ENCODE measurements at places on chromosomes 16 and 17. TPM values are rescaled to one million over a fixed set of nuclear protein-coding genes. Genes with fewer than 3 reads are reported as not detected.

DNA sequence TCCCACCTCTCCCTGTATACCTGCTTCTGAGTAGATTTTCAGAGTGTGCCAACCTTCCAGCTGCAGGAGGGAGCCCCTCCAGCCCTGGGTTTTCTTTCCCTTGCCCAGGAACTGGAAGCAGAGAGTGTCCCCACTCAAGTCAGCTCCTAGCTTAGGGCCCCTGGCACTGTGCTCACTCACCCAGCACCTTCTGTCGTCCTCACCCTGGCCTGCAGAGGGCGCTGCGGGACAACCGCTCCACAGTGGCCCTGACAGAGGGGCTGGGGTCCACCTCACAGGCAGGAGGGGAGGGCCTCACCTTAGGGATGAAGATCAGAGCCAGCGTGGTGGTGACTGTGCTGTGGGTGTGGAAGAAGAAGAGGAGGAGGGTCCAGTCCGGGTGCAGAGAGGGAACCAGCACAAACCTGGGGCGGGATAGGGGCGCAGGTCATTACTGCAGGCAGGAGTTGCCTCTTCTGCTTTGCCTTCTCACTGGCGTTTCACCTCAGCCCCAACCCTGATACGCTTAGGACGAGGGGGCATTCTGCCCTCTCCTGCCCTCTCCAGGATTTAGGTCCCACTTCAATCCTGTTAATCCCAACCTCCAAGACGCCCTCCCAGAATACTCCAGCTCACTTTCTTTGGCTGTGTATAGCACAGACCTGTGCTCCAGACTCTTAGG is 10.0 kb downstream of the GPR179 start:
- DNase-seq: peak; percentile 66

DNA sequence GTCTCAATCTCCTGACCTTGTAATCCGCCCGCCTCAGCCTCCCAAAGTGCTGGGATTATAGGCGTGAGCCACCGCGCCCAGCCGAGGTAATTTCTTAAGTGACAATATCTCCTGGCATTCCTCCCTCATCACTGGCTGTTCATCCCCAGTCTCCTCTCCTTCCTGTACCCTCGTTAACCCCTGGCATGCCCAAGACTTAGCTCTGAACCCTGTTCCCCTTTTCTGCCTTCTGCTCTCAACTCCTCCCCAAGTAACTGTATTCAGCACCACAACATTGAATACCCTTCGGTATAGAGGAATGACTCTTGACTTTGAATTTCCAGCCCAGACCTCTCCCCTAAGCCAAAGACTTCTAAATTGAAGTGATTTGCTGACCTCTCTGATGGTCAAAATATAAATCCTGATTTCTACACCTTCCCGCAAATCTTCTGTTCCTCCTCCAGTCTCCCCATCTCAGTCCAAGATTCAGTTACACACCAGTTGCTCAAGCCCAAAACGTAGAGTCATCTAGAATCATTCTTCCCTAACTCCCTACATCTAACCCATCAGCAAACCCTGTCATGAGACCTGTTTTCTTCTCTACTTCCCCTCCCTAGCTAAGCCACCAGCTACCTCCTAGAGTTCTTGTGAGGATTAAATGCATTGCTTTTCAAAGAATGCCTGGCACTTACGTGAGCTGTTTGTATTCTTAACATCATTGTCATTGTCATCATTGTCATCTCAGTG is 14.8 kb downstream of the PMP22 start:
- DNase-seq: no peak

DNA sequence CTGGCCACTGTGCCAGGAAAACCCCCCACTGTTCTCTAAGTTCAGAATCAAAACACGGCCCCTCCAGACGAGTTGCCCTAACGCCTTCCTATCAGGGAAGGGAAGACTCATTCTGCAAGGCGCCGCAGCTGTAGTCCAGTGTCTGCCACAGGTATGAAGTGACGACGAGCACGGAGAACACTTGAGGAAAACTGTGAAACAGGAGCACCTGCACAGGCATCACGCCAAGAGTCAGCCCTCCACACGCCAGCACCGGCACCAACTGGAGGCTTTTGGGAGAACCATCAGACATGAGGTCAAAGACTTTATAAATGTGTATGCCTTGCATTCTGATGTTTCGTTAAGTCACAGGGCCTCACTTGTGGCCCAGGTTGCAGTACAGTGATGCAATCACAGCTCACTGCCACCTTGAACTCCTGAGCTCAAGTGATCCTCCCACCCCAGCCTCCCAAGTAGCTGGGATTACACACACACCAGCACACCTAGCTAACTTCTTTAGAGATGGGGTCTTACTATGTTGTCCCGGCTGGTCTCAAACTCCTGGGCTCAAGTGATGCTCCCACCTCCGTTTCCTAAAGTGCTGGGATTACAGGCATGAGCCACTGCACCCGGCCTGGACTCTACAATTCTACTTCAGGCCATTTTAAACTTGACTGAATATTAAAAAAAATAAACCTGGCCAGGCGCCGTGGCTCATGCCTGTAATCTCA is 22.9 kb downstream of the KLHDC4 start:
- no peak for DNase-seq

- DNase-seq: no peak
Observed at GRCh38 chr16:63703612-63704011, 1418.3 kb downstream of the CDH11 start.

DNA sequence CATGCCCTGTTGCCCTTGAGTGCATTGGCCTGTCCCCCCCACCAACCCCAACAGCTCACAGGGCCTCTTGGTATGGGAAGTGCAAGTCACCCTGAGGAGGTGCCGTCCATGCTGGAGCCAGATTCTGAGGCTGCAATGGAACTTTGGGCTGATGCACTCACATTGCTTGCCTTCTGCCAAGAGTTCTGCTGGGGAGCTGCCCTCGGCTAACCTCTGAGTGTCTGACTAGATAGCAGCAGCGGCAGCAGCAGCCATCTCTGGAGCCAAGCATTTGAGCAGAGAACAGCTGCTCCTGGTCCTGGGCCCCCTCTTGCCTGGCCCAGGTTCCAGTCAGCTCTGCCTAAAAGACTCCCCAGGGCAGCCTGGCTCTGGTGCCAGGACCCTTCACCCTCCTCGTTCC is 61.5 kb downstream of the GNAO1 start:
- no peak for DNase-seq

GRCh38 chr17:56142325-56142724 is 10.9 kb upstream of the ANKFN1 start:
- DNase-seq: no peak

GRCh38 chr17:27595208-27595607 is 35.8 kb upstream of the LGALS9 start:
- no peak for DNase-seq

DNA sequence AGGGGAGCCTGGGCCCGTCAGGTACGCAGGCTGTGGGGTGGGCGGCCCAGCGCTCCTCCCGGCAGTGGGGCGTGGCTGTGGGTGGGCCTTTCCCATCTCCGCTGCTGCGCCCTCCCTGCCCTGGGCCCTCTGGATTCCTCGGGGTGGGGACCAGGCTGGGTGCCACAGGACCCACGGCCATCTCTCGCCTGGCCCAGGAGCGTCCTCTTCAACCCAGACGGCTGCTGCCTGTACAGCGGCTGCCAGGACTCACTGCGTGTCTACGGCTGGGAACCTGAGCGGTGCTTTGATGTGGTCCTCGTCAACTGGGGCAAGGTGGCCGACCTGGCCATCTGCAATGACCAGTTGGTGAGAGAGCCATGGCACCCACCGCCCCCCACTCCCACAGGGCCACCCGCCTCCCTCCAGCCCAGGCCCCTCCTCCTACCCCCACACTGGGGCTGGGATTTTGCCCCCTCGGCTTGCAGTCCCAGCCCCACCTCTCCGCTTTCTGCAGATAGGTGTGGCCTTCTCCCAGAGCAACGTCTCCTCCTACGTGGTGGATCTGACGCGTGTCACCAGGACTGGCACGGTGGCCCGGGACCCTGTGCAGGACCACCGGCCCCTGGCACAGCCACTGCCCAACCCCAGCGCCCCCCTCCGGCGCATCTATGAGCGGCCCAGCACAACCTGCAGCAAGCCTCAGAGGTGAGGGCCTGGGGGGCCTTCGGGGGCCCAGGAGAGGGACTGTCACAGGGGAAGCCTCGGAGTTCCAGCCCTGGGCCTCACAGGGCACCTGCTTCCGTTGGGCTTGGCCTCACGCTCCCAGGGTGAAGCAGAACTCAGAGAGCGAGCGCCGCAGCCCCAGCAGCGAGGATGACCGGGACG is 17.2 kb downstream of the KATNB1 start:
- DNase-seq: no peak

- DNase-seq: no peak
Observed at GRCh38 chr17:72137161-72137560, 16.3 kb downstream of the SOX9 start.

DNA sequence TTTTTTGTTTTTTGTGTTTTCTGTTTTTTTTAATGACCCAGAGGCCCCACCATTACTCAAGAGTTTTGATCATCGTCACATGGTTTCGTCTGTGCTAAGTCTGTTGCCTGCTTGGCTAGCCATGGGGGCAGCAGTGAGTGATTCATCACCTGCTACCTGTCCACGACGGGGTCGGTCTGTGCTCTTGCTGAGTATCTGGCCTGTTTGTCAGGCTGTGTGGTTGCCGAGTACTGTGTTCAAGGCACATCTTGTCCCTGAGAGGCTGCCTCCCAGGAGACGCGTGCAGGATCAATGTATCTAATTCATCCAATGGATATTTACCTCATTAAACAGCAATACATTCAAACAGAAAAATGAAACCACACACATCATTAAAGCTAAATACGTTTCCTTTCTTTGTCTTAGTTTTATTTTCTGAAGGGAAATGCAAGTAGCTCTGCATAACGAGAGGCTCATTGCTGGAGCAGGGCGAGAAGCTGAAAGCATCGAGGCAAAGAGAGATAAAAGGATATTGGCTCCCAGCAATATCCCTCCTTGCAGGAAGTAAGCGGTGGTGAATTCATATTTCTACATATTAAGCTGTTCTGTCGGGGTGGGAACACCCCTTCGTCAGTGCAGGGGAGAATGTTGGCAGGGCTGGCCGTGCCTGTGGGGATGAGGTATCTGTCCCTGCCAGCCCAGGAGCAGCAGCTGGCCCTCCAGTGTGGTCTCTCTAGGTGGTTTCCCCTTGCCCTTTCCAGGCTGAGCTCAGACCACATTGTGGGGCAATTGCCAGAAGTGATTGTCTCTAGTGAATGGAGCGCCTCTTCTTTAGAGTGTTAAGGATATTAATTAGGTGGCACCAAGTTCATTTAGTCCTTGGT is 166.2 kb upstream of the ASIC2 start:
- DNase-seq: no peak

DNA sequence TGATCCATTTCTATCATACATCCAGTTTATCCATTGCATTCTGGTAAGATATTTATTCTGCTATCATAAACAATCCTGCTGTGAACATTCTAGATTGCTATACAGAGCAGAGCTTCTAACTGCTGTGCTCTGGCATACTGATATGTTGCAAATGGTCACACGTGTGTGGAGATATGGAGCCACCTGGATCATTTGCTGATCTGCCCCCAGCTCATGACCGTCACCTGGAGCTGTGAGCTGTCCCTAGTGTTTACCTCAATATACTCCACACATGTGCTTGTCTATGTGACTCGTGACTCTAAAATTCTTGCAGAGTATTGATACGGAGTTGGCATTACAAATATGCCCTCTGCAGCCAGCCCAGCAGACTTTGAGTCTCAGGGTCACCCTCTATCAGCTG is 164.5 kb upstream of the ZFHX3 start:
- no peak for DNase-seq

- DNase-seq: no peak
Observed at GRCh38 chr17:66855204-66855603, 20.3 kb downstream of the CACNG5 start.

GRCh38 chr17:58200024-58200633 is 7.6 kb downstream of the EPX start:
- peak; percentile 62 for DNase-seq

DNA sequence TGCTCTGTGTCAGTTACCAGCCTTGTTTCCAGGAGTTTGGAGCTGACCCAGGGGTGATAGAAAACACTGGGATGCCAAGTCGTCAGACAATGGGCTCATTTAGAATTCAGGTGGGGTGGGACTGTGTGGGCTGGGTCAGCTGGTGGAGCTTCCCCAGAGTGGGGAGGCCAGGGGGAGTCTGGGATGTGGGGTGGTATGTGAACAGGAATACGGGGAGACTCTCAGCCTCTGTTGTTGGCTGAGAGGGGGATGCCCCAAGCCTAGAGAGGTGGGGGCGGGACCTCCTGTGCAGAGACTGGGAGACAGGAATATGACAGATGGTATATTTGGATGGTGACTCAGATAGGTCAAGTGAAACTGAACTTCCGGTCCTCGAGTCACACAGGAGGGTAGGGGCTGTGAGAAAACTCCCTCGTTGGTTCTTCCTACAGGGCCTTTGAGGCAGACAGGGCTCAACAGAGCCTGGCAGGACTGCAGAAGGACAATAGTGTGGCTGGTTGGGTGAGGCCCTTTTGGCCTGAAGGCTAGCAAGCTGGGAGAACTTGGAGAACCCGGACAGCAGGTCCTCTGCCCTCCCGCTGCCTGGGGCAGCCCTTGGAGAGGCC is 23.7 kb downstream of the CDH1 start:
- DNase-seq: peak; percentile 55

GRCh38 chr17:46877466-46877865 is 26.1 kb downstream of the WNT9B start:
- DNase-seq: peak; percentile 45

GRCh38 chr17:69117855-69118784 is 23.6 kb downstream of the ABCA6 start:
- no peak for DNase-seq

The NOXO1 gene
- total RNA-seq: 0.26 TPM

The CETP gene
- not detected for total RNA-seq

The CEMP1 gene
- total RNA-seq: not detected

The GFAP gene
- total RNA-seq: not detected

The SLC13A2 gene
- total RNA-seq: not detected

All from activated CD8-positive, alpha-beta memory T cell treated with anti-CD3 and anti-CD28 coated beads, Interleukin-2, amount 10 ng/mL, durations not matched to agents 7 days and 5 days (primary cell).